ENCODE measurements at places on chromosomes 6 and 20. TPM values are rescaled to one million over a fixed set of nuclear protein-coding genes. Genes with fewer than 3 reads are reported as not detected.

The BHLHE23 gene
- not detected for polyA plus RNA-seq

- DNase-seq, result no peak
These were observed 3.1 kb downstream of the GMDS start for GRCh38 chr6:2242311-2242710.

GRCh38 chr6:116840091-116840490 lies 11.2 kb upstream of the GPRC6A start:
- no peak for DNase-seq

DNA sequence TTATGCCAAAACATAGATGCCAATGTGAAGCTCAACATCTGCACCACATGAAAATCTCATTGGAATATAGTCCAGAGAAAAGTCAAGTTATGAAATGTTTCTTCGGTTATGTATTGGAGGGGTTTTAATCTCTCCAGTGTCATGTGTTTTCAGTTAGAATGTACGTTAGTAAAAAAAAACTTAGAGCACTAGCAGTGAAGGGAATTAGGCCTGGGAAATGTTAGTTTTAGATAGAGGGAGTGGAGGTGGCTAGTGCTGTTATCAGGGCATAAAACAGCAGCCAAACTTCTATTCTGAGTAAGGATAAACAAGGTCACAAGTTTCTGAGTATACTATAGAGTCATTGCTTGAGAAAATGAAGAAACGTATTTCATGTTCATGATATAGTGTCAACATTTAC lies 42.9 kb downstream of the HDGFL1 start:
- DNase-seq, result no peak

DNA sequence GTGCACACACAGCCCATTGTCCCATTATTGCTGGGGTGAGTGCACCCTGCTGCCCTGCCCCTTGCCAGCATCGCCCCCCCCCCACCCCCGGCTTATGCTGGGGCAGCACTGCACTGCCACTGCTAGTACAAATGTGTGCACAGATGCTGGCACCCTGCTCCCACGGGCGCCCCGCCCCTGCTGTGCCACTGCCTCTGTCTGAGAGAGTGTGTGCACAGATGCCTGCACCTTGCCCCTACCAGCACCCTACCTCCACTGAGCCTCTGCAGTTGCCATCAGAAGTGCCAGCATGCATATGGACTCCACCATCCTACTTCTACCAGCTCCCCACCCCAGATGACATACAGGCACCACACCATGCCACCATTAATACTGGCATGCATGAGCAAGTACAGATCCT lies 454.6 kb upstream of the KHDRBS2 start:
- DNase-seq, result no peak

DNA sequence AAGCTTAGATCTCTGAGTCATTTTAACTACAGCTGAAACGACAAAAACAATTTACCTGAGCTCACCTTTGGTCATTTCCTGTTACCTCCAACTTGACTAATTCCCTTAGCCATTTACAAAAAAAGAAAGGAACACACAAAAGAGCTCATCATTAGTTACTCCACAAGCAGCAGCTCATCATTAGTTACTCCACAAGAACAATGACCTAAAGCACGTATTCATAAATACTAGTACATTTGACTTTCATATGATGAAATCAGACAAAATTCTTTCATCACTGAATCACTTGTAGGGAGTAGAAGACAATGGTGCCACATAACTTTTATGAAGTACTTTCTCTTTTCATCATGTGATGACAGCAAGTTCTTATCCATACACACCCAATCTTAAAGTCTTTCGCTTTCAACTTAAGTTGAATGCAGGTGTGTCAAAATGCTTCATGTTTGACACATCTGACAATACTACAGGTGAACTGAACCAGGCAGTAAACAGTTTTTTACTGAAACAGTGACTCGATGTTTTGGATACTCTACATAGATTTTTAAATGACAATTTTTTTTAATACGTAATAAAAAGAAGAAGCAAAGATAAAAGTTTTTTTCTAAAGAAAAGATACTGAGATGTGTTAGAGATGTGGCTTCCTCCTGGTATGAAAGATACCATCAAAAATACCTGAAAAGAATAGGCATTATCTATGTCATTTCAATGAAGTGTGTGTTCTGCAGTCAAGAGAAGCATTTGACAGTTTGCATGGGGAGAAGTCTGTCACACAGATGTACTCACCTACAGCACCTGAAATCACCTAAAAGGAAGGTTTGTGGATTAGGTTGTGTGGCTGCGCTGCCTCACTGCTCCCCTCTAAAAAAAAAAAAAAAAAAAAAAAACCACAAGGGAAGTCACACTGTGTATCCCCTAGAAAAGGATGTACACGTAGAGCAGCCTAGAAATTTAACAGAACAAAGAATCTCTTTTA lies 109.1 kb downstream of the PRDM1 start:
- DNase-seq, result no peak

DNA sequence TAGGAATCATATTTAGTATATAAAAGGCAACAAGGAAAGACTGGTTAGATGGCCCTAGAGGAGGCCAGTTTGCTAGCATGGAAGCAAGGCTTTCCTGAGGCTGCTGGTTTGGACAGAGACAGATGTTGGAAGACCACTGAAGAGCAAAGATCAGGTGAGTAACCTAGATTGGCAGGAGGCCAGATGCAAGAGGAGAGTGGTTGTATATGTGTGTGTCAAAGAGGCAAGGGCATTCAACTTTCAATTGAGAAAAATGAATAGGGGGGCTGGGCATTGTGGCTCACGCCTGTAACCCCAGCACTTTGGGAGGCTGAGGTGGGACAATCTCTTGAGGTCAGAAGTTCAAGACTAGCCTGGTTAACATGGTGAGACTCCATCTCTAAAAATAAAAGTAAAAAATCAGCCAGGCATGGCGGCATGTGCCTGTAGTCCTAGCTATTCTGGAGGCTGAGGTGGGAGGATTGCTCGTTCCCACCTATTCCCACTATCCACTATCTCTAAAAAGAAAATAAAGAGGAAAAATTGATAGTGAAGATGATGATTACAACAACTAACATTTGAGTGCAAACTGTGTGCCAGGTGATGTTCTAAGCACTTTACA lies 79.8 kb downstream of the PRDM1 start:
- no peak for DNase-seq

DNA sequence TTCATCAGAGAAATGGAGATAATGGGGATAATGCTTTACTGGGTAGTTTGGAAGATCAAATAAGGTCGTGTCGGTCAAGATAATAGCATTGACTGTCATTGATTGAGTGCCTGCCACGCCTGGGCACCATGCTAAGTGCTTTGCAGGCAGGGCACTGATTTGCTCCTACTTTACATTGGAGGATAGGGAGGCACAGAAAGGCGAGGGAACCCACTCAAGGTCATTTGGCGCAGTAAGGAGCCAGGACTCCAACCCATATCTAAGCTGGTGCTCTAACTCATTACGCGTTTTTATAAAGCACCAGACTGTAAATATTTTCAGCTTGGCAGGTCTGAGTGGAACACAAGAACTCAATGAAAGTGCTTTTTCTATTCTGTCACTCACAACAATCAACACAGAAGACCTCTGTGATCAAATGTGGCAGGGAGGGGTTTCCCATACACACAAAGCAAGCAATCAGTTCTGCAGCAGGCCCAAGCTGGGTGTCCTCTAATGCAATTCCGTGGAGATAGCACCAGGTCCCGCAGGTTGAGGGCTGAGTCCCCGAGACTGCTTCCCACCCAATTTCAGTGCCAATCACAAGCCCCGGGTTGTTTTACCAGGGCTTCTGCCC lies 373.6 kb downstream of the CDH26 start:
- no peak for DNase-seq

The RAET1G gene
- polyA plus RNA-seq, result 2.4 TPM

GRCh38 chr6:170444056-170444591 lies 109.0 kb downstream of the PSMB1 start:
- no peak for DNase-seq

- DNase-seq, result no peak
These were observed 33.0 kb downstream of the AKIRIN2 start for GRCh38 chr6:87669051-87669450.

GRCh38 chr6:100103194-100103593 lies 109.2 kb upstream of the MCHR2 start:
- DNase-seq, result no peak

GRCh38 chr6:159110013-159110412 lies 59.2 kb upstream of the FNDC1 start:
- no peak for DNase-seq

The VGLL2 gene
- polyA plus RNA-seq, result 4.0 TPM

GRCh38 chr6:149938571-149939355 lies 3.1 kb upstream of the ULBP2 start:
- no peak for DNase-seq

DNA sequence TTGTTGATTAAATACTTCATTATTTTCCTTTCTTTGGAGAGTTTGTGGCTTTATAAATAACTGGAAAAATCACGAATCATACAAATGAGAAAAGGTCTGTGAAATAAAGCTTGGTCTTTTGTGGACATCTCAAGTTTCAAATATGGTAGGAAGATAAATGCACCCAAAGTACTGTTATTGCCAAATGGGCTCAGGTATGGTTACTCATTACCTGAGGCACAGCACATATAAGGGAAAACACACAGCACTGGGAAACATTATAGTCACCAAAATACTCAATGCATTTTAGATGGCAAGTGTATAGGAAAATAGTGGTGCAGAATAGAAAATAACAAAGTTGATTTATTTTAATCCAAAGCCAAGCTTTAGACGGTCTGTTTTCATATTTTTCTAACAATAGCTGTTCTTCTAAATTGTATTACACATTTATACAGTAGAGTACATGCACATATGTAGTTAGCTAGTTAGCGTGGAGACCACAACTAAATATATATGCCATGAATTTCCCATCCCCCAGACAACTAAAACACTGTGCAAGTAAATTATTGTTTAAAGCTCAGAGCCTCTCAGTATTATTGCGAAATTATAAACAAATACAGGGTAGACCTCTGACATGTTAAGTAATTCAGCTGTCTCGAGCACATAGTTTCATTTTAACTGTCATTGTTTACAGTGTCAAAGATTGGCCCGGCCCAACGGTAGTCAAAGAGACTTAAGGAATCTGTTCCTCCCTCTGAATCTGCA lies 336.0 kb downstream of the SYNE1 start:
- DNase-seq, result no peak

DNA sequence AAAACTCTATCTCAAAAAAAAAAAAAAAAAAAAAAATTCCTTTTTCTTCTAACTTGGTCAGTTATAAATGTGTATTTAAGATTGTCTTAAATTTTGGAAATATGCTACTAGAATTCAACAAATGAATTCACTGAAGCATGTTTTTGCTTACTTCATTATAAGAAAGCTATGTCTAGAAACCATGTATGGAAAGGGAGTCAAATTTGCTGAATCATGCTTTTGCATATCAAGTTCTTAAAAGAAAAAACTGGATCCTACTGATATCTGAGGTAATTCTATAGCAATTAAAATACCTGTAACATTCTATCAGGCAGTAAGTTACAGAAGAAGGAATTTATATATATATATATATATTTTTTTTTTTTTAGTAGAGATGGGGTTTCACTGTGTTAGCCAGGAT lies 27.7 kb downstream of the AKIRIN2 start:
- DNase-seq, result no peak

GRCh38 chr6:159935065-159935464 lies 33.8 kb upstream of the IGF2R start:
- no peak for DNase-seq

GRCh38 chr6:6191476-6191875 lies 129.0 kb downstream of the F13A1 start:
- DNase-seq, result no peak

DNA sequence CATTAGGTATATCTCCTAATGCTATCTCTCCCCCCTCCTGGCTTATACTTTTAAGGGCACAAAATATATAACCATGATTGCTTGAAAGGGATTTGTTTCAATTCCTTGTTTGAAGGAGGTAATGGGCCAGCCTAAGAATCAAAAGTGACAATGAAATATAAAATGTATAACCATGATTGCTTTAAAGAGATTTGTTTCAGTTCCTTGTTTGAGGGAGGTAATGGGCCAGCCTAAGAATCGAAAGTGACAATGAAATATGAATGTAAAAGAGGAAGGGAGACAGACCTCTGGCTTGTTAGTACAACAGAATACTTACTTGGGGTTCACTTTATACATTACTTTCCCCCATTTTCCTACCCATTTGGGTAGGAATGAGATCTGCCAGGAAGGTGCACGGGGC lies 55.5 kb downstream of the FOXC1 start:
- no peak for DNase-seq

GRCh38 chr6:149463781-149464180 lies 21.0 kb downstream of the ZC3H12D start:
- DNase-seq, result no peak

- no peak for DNase-seq
These were observed 4.8 kb downstream of the TBPL1 start for GRCh38 chr6:133957780-133958242.

GRCh38 chr6:84771125-84771755 lies 6.8 kb upstream of the TBX18 start:
- DNase-seq, result no peak

GRCh38 chr20:53480913-53481312 lies 112.7 kb downstream of the ZNF217 start:
- DNase-seq, result no peak

DNA sequence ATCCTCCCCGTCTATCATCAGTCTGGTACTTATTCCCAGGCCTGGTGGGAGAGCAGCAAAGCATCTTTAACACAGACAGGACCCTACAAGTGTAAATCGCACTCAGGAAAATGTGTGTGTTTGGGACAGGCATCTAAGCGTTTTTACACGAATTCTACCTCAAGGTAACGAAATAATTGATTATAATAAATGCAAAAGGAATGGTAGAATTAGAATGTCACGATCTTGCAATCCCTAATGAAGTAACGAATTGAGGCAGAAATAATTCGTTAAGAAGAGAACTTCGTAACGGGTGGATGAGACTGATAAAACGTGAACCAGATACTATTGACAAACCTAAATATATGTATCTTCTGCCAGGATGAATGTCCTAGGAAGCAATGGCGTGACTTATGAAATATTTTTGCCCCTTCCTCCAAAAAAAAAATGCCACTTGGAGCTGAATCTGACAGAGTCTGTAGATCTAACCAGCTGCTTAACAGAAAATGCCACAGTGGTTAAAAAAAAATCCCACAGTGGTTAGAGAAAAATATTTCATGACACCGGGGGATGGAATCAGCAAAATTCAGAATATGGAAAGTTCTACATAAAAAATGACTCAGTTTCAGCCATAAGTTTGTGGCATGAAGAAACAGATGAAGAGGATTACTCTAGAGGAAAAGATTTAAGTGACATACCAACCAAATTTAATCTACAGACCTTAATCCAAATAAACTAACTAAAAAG lies 68.7 kb downstream of the F13A1 start:
- no peak for DNase-seq
